Lower leg skin (tissue), 4 donors: ENCODE measurements at places on chromosomes 5 and 9. TPM values are rescaled to one million over a fixed set of nuclear protein-coding genes. Genes with fewer than 3 reads are reported as not detected.

DNA sequence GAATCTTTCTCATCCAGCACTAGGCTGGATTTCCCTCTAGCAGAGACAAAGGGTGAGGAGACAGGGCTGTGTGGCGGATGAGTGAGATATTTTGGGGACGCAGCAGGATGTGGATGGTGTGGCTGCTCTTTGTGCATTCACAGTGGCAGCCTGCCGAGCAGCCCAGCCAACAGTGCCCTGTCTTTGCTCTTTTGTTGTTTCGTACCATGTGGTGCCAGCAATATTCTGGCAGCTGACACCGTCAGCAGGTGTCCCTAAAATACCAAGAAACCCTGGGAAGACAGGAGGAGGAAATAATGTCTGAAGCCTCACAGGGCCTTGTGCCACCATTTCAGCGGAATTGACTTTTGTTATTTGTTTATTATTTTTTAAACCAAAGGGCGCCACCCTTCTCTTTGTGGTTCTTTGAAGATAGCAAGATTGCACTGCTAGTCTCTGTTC, 141.4 kb downstream of the CCDC192 start:
- DNase-seq = no peak

The CYLC2 gene
- total RNA-seq = not detected

GRCh38 chr9:1383899-1384455, 333.8 kb downstream of the DMRT2 start:
- no peak for DNase-seq

DNA sequence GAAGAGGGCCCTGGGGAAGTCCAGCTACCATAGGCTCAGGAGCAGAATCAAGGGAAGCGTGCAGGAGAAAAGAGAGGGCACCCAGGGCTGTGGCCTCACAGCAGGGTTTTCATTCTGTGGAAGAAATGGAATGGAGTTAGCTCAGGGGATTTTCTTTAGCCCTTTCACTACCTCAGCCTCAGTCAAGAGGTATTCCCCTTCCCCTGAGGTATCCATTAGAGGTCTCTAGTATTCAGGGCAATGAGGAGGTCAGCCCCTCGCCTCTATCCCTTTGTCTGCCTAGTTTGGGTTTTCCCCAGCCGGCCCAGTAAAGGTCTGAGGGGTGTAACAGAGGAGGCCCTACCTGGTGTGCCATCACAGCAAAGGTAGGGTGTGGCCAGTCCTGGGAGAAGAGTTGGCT, 21.5 kb downstream of the GFRA3 start:
- no peak for DNase-seq

GRCh38 chr5:34748431-34748830, 90.5 kb upstream of the TTC23L start:
- DNase-seq = no peak

The PRR16 gene
- total RNA-seq = 2.8 TPM

- DNase-seq = no peak
These were observed 127.5 kb upstream of the CPEB4 start for GRCh38 chr5:173760461-173761177.

- DNase-seq = no peak
These were observed 145.5 kb upstream of the HAPLN1 start for GRCh38 chr5:83866181-83866580.

DNA sequence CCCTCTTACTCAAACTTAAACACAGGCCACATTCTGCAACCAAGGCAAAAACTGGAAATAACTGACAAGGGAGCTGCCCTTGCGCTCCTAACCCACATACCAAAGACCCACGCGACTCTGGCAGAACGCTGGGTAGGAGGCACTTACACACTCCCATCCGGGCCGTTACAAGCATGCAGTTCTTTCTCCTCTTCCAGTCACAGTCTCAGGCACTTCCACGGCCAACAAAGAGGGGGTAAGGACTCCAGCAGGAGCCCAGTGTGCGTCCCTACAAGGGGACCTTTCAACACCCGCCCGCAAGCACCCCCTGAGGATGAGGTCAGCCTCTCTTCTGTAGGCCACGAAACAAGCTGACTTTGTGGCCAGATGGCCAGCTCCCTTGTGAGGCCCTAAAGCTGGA, 57.4 kb downstream of the SERINC5 start:
- no peak for DNase-seq

DNA sequence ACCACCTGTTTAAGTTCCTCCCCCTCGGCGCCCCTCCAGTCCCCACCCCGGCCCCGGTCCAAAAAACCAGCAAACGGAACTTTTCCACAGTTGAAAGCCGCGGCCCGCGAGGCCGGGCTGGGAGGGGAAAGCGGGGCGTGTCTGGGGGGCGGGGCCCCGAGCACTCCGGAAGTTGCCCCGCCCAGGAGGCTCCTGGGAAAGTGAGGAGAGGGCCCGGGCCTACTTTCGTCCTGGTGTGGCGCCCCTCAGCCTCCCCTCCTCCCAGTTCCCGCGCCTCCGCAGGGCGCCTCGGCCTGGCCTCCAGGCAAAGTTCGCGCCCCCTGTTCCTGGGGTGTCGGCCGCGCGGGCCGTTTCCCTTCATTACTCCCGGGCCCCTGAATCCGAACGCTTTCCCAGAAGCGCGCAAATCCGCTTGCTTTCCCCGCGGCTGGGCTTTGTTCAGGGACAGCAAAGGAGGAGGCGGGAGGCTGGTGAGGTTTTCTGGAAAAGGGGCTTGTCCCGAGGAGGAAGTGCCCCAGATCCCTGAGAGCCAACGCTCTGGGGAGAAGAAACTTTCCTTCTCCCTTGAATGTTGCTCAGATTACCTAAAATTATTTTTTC, 4.5 kb upstream of the DMRT3 start:
- peak; percentile 83 for DNase-seq

- DNase-seq = peak; percentile 92
These were observed 1.1 kb upstream of the TENT4A start for GRCh38 chr5:6712142-6712576.

DNA sequence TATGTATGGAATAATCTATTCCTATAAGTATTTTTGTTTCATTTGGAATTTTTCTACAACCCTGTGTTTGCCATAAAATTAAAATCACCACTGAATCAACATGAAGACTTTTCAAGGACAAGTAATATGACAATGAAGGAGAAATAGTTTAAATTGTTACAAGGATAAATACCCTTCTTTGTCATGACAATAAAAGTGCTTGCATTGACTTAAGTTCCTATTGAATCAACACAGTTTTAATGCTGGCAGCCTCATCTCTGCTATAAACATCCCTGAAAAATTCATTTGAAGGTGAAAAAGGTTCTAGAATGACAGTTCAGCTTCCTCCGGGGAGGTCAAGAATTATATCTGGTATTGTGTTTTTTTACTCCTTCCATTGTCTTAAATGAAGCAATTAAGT, 1105.1 kb upstream of the CDH9 start:
- no peak for DNase-seq

DNA sequence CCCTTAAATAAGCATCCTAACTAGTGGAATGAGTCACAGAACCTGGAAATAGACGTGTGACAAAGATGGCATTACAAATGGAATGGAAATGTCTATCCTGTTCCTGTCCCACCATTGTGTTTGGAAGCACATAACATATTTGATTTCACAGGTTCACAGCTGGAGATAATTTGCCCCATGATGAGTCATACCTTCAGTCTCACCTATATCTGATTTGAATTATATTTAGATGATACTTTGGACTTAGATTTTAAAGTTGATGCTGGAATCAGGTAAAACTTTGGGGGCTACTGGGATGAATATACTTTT, 92.5 kb downstream of the CEMIP2 start:
- DNase-seq = no peak
